NCI-H146 (cell line): ENCODE measurements at places on chromosomes 2 and 18.

DNA sequence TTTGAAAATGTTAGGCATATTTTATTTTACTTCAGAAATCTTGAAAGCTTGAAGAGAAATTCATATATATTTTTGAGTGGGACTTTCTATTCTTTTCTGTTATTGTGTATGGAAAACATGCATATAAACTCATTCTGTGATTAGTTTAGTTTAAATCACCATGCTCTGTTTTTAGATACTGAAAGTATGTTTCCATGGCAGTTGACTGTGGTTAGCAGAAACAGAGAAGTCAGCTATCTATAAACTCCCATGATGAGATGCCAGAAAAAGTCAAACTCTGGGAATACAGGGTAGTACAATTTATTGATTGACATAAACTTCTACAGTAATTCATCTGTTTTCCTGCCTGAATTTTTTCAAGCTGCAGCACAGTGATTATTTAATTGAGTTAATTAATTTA, 905.3 kb upstream of the VRK2 start:
- no peak for DNase-seq

- DNase-seq: no peak
Observed at GRCh38 chr2:168639018-168639417, 163.4 kb upstream of the NOSTRIN start.

DNA sequence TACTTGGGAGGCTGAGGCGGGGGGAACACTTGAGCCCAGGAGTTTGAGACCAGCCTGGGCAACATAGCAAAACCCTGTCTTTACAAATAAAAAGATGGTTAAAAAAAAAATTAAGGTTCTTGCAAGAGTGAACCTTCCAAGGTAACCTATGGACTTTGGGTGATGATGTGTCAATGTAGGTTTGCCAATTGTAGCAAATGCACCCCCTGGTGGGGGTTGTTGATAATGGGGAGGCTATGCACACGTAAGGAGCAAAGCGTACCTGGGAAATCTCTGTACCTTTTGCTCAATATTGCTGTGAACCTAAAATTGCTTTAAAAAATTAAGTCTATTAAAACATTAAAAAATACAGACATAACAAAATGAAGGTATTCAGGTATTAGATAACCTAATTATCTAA, 70.4 kb downstream of the CWC22 start:
- peak; percentile 7 for DNase-seq

DNA sequence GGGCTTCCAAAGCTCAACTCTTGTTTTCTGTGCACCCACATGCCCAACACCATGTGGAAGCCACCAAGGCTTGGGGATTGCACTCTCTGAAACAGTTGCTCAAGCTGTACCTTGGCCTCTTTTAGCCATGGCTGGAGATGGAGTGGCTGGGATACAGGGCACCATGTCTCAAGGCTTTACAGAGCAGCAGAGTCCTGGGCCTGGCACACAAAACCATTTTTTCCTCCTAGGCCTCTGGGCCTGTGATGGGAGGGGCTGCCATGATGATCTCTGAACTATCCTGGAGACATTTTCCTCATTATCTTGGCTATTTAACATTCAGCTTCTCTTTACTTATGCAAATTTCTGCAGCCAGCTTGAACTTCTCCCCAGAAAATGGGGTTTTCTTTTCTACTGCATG, 179.7 kb upstream of the LRP1B start:
- no peak for DNase-seq

GRCh38 chr2:238380336-238380735, 46.4 kb upstream of the ASB1 start:
- DNase-seq: no peak

DNA sequence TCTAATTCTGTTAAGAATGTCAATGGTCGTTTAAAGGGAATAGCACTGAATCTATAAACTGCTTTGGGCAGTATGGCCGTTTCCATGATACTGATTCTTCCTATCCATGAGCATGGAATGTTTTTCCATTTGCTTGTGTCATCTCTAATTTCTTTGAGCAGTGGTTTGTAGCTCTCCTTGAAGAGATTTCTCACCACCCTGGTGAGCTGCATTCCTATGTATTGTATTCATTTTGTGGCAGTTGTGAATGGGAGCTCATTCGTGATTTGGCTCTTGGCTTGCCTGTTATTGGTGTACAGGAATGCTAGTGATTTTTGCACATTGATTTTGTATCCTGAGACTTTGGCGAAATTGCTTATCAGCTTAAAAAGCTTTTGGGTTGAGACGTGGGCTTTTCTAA, 38.3 kb upstream of the WDR75 start:
- DNase-seq: no peak

GRCh38 chr2:217743407-217743806, 259.4 kb downstream of the TNS1 start:
- DNase-seq: no peak

- DNase-seq: peak; percentile 81
Observed at GRCh38 chr18:21361307-21361880, 119.4 kb downstream of the GREB1L start.

- DNase-seq: no peak
Observed at GRCh38 chr18:61619783-61620182, 273.0 kb downstream of the RNF152 start.

GRCh38 chr2:29518646-29519337, 402.6 kb downstream of the ALK start:
- DNase-seq: no peak

DNA sequence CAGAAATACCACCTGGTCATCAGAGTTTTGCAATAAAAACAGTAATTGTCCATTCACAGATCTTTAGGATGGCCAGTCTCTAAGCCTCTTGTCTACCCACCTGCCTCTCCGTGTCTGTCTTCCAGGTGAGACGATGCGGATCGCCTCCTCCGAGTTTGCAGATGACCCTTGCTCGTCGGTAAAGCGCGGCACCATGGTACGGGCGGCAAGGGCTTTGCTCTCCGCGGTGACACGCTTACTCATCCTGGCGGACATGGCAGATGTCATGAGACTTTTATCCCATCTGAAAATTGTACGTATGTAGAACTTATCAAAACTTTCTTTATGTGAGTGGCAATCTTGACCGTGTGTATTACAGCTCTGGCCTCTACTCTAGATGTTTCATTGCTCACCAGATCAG, 345.0 kb downstream of the CTNNA2 start:
- no peak for DNase-seq

DNA sequence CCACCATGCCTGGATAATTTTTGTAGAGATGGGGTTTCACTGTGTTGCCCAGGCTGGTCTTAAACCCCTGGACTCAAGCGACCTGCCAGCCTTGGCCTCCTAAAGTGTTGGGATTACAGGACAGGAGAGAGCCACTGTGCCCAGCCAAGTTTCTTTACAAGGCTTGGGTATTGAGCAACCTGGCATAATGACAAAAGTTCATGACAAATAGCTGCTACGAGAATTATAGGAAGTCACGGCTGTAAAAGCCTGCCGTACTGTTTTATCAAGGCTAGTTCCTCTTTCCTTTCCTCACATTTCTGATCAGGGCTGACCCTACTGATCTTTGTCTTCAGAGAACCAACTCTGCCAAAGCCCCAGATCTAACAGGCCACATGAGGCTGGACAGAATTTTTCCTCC, 490.4 kb upstream of the SPRED2 start:
- DNase-seq: no peak

DNA sequence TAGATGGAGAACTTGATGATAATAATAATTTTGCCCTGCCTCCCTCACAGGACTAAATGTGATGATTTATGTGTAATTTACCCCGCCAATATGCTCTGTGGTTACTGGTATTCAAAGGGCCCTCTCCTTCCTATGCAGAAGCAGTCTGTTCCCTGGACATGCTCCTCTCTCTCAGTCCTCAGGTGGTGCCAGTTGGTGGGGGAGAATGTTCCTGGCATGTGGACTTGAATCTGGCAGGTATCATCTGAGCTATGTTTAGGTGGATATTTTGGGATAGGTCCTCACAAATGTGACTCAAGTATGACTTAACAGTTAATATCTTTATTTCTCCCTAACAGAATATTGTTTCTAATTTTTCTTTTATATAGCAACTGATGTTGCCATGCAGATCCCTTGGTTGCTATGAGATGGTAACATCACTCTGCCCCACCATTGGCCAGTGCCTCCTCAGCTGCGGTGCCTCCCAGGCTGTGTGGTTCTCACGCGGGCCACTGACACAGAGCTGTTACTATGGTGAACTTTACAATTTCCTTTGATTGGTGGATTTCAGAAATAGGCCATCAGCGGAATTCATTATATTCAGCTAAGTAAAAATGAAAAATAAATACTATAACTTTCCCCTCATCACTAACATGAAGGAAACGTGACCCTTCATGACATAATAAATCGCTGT, 106.7 kb upstream of the PELI1 start:
- no peak for DNase-seq

DNA sequence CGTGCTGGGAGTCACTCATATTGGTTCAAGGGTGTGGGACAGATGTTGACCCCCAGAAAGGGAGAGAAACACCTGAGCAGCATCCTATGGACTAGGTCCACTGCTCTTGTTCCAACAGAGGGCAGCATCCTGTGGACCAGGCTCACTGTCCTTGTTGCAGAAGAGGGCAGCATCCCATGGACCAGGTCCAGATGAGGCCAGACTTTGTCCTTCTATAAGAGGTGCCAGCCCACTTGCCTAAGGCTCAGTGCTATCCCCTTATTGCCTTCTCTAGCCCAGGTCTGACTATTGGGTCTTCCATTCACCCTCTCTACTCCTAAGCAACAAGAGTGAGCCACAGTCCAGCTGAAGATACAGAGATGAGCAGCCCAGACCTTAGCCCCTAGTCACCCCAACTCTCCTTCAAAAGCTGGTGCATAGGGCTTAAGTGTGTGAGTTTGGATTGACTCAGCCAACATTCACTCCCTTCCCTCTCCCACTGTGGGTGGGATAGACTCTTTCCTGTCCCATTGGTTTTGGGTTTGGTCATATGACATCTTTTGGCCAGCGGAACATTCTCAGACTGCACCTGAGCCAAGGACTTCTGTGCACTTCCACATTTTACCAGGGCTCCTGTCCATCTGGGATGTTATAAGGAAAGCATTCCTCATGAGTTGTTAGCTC, 132.4 kb upstream of the GPC1 start:
- DNase-seq: no peak

DNA sequence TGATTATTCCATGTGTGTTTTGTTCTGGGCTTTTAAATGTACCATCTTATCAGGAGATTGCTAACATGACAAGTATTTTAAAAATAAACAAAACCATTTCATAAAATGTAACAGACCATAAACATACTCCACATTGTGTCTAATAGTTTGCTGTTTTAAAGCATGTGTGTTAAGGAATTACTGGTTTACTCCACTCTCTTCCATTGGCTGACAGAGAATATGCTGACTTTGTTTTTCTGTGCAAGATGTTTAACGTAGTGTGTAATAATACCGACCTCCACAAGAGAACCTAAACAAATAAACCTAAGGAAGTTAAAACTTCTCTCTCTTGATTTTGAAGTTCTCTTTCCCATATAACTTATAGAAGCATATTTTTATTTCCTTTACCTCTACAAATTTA, 17.0 kb upstream of the TMEM18 start:
- DNase-seq: no peak

GRCh38 chr2:28619213-28620196, 123.6 kb downstream of the PLB1 start:
- no peak for DNase-seq

DNA sequence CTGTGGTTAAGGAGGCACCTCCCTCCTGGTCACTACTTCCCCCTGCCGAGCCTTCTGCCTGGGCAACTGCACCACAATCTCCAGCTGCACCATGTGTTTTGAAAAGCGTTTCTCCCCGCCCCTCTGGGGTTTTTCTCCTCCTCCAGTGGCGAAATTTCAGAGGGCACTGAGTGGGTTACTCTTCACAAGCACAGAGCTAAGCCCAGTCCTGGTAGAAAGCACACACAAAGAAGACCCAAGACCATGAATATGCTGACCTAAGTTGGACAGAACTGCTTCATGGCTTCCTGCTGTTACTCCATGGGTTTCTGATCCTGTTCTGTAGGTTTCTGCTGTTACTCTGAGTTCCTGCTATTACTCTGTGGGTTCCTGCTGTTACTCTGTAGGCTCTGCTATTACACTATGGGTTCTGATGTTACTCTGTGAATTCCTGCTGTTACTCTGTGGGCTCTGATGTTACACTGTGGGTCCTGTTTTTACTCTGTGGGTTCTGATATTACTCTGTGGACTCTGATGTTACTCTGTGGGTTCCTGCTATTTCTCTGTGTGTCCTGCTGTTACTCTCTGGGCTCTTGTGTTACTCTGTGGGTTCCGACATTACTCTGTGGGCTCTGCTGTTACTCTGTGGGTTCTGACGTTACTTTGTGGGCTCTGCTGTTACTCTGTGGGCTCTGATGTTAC, 216.6 kb downstream of the RTP5 start:
- DNase-seq: no peak

DNA sequence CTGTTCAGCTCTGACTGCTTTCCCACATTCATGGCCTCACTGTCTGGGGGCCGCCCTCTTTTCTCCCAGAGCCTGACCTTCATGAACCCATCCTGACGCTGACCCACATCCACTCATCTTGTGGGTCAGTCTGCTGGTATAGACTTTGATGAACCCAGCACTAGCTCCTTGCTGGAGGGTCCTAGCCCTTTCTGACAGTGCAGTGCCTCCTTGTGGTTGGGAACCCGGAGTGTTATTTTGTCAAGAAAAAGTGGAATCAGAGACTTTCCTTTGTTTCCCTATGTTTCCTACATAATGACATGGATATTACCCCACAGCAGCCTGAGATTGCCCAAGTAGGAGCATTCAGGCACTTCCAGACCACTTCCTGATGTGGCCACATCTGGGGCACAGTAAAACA, 19.3 kb upstream of the OSR1 start:
- DNase-seq: no peak

DNA sequence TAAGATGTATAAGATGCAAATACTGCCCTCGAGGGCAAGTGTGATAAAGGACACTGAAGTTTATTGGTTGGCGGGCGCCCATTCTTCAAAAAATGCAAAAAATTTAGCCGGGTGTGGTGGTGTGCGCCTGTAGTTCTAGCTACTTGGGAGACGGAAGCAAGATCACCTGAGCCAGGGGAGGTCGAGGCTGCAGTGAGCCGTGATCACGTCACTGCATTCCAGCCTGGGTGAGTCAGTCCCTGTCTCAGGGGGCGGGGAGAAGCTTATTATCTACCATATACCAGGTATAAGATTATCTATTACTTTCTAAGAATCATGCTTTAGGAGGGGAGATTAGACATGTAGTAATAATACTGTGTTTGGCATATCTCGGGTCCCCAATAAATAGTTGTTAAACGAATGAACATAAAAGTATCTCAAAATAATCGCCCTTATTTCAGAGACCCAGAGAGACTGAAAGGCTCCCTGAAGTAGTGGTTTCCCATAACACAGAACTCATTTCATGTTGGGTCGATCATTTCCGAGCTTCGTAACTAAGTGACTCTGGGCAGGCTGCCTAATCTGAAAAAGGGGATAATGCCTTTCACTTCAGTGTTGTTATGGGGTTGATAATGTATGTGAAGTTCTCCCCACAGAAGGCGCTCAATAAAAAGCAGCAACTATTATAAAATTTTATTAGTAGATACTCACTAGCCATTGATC, 1.2 kb upstream of the SELENOI start:
- DNase-seq: peak; percentile 6

- DNase-seq: no peak
Observed at GRCh38 chr2:20291846-20292408, 58.7 kb downstream of the PUM2 start.

DNA sequence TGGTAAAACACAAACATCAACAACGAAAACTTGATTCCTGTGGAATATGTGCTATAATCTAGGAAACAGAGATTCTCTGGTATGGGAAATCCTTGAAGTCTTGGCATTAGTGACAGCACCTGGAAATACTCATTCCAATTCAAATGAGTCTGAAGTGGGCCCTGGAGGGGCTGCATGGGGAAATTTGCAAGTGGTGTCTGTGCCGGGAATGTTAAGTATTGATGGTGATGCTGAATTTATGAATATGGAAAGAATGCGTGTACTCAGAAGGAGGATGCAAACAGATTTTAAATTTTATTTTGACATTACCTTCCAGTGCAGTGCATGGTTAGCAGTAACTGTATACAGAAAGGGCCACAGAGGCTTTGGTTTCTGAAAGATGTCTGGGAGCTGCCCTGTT, 37.2 kb downstream of the PTPRM start:
- no peak for DNase-seq
